Left colon (tissue), 2 donors: ENCODE measurements at places on chromosomes 12 and 14.

GRCh38 chr12:45991284-45992249 is 1.2 kb upstream of the SCAF11 start:
- peak; percentile 81 for DNase-seq

GRCh38 chr12:33156042-33156441 is 259.5 kb upstream of the PKP2 start:
- no peak for DNase-seq

GRCh38 chr12:91434081-91434480 is 251.5 kb upstream of the DCN start:
- DNase-seq = no peak

- DNase-seq = no peak
These were observed 316.8 kb downstream of the SNAPC1 start for GRCh38 chr14:62079038-62079437.

DNA sequence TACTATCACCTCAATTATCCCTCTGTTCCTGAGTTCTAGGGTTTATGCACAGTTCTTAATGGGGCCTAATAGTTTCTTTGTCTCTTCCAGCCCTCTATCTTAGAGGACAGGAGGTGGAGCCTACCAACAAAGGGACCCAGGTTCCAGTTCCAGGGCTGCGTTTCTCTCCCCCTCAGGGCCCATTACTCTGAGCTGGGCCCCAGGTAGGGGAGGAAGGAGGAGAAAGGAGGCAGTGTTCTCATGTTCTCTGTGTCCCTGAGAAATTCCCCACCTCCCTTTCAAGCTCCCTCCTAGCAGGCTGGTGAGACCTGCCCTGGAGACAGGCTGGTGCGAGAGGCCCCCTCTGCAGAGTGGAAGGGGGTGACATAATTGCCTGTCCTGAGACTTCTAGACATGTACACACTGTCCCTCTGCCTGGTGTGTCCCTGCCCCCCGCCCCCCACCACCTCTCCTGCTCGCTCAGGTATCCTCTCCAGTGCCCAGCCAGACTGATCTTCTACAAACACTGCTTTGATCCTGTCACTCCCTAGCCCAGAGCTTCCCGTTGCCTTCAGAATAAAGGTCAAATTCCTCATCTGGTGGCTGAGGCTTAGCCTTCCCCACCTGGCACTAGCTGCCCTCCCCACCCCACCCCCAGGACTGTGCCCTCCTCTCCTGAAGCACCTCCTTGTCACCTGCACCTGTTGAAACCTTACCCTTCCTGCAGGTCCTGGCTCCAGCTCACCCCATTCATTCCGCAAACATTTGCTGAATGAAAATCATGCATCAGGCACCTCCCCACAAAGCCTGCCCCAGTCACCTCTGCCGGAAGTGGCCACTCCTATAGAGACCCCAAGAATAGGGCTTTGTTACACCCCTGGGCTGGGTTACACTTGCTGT is 21.1 kb upstream of the KRT8 start:
- peak; percentile 60 for DNase-seq

GRCh38 chr12:52555577-52555976 is 2.6 kb upstream of the KRT71 start:
- DNase-seq = no peak

- no peak for DNase-seq
These were observed 18.1 kb downstream of the DYRK2 start for GRCh38 chr12:67666605-67667004.

GRCh38 chr12:130787445-130788410 is 51.3 kb downstream of the STX2 start:
- DNase-seq = no peak

DNA sequence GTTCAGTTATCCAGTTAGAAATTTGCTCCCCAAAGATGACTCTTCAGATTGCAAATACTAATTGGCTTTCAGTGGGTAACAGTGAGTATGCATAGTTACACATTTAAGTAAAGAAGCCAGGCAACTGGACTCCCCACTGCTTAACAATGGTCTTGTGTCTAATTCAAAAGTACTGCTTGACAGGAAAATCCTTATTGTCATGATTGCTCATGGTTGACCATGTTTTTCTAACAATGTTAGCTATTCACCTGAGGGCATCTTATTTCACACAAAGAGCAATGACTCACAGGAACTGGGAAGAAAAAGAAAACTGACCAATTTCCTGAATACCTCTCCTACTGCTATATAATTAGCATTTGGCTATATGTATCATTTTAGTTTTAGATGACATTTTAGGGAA is 33.7 kb upstream of the ALG10B start:
- no peak for DNase-seq

DNA sequence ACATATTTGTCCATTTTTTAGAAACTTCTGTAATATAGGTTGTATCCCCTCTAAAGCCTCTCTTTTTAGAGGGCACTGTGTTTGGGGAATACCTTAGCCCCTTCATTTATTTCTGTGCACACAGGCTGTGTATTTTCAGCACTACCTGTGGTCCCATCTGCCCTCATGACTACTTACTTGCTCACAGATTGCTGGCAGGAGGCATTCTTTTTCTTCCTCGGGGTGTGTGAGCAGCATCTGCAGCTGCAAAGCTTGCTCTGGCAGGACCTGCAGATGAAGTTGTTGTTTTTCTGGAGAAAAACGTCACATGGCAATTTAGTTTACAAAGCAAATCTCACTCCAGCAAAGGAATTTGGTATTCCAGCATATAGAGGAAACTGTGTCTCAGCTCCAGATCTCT is 24.3 kb downstream of the ANG start:
- DNase-seq = no peak

GRCh38 chr12:103011974-103012763 is 54.7 kb downstream of the ASCL1 start:
- DNase-seq = no peak

DNA sequence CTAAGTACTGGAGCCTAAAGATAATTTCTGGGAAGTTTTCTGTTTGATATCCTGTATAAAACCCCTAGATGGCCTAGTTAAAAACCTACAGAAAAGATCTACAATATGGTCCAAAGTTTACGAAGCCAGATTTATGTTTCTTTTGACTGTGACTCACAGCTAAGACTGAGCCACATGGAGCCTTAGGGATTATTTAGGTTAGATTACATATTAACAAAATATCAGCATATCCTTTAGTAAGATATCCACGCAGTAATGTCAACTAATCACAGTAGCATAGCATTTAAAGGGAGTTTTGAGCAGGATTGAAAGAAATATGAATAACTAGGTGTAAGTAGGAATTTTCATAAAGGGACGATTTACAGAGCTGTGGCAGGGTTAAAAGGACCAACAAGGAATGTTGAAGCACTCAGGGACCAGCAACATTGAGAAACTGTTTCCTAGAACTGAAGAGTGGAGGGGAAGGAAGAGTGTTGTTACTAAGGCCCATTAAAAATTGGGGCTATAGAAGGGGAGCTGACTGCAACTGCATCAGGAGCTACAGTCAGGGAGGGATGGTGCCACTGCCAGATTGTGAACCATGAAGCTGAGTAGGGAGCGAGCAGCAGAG is 155.5 kb downstream of the DACT1 start:
- no peak for DNase-seq

DNA sequence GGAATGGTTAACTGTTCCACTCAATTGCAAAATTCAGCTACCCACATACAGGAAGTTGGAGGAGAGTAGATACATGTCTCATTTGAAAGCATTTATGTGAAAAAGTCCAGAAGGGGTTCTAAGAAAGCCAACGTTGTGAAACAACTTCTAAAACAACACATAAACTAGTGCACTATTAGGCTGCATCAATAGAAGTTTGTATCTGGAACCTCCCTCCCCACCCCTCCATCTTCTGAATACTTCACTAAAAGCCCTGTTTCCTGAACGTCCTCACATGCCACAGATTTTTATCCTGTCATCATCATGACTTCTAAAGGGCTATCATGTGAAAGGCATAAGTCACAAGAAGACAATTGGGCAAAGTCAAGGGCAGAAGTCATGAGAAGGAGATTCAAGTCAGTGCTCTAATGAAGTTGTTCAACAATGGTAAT is 5.5 kb downstream of the KRT79 start:
- no peak for DNase-seq

GRCh38 chr12:17588968-17589367 is 501.0 kb downstream of the RERGL start:
- no peak for DNase-seq

DNA sequence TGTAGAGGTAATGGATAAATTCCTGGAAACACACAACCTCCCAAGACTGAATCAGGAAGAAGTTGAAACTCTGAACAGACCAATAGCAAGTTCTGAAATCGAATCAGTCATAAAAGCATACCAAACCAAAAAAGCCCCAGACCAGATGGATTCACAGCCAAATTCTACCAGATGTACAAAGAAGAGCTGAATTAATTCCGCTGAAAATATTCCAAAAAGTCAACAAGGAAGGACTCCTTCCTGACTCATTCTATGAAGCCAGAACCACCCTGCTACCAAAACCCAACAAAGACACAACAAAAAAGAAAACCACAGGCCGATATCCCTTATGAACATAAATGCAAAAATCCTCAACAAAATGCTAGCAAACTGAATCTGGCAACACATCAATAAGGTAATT is 81.5 kb downstream of the SLC38A4 start:
- DNase-seq = no peak

- DNase-seq = no peak
These were observed 64.5 kb downstream of the NIN start for GRCh38 chr14:50766338-50766886.

DNA sequence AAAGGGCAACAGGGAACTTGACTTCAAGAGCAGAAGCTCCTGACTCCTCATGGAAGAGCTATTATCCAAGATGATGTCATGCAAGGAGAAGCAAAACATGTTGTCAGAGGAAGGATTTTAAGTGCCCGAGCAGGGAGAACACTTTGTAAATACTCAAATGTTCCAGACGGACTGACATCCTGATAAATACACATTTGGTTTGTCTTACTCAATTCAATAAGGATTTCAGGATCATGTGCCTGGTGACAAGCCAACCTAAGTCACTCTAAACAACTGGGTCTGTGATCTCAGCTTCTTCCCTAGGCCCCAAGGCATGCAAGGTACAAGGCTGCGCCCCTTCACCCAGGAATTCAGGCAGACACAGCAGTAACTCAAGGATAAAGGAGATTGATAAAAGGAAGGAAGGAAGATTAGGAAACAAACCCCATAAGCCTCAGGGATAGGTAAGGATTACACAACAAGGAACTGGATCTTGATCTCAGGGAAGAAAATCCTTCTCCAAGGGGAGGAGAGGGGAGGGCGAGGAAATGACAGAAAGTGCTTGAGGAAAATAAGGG is 26.8 kb upstream of the CEBPE start:
- no peak for DNase-seq

- no peak for DNase-seq
These were observed 16.3 kb downstream of the TESPA1 start for GRCh38 chr12:54968181-54968730.

DNA sequence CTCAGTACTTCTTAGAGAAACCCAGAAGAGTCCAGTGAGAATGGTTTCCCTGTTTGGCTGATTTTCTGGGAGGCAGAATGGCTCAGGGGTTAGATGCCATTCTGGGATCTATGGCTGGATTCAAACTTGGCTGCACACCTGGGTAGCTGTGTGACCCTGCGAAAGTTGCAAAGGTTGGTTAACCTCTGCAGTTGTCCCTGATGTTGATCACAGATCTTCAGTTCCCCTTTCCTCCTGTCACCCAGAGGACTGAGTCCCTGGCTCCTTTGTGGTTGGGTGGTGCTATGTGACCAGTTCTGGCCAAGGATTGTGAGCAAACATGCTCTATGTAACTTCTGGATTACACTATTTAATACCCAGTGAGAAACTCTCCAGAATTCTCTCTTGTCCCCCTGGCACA is 418.0 kb downstream of the RGS6 start:
- no peak for DNase-seq

DNA sequence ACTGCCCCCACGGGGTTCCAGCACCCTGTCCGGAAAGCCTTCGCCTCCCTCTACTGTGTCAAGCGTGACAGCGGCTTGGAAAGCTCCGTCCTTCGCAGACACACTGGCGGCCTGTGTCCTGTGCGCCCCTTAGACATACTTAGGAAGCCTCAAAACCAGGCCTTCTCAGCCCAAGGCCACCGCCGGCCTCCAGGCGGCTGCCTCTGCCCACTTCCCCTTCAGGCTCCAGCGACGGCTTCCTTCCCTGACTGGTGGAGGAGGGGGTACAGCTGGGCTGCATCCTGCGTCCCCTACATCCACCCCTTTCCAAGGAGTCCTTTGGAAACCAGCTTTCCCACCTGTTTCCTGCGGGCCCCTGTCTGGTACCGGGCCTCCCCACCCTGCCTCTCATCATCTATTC is 2.5 kb upstream of the CACNA2D4 start:
- DNase-seq = no peak

- DNase-seq = no peak
These were observed 5.8 kb downstream of the CCNB1IP1 start for GRCh38 chr14:20327005-20327869.

DNA sequence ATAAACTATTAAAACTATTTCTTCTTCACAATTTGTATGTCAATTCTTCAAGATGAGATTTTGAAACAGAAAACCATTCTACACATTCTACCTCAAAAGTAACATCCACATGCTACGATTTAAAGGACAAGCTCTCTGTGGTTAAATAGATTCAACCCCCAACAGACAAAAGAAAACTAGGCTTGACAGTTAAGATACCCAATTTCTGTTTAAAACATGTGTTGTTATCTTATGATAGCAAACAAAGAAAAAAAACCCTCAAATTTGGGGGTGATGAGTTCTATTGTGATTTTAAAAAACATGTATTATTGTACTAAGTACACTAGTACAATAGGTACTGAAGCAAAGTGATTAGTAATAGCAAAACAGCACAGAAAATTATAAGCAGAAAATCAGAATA is 33.8 kb downstream of the ATF7 start:
- no peak for DNase-seq

- DNase-seq = no peak
These were observed 599 bp upstream of the CPSF6 start for GRCh38 chr12:69238589-69239351.

- DNase-seq = no peak
These were observed 143.3 kb upstream of the AVPR1A start for GRCh38 chr12:63294327-63294632.

GRCh38 chr12:27818401-27818918 is 38.4 kb upstream of the MANSC4 start:
- peak; percentile 56 for DNase-seq

- DNase-seq = no peak
These were observed 459 bp downstream of the NUAK1 start for GRCh38 chr12:106138357-106138632.

DNA sequence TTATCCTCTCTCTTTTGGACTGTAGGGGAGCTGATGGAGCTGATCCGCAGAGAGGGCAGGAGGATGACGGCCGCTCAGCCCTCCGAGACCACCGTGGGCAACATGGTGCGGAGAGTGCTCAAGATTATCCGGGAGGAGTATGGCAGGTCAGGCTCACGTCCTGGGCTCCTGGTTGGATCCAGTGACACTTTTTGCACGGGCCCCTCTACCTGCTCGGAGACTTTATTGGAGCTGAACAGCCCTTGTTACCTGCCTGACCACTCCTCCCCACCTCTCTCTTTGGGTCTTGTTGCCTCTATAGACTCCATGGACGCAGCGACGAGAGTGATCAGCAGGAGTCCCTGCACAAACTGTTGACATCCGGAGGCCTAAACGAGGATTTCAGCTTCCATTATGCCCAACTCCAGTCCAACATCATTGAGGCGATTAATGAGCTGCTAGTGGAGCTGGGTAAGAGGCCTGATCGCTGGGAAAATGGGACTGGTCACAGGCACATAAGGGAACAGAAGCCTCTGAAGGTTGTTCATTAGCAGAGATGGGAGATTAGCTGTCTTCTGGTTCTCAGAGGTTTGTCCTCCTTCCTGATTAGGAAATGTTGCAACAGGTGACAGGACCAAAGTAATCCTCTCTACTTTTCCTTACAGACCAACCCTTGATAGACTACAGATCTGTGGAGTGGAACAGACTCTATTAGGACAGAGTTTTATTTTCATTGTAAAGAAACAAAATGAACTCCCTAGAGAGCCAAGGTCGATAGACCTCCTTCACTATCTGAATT is 718 bp downstream of the EIF2B2 start:
- no peak for DNase-seq
